ENCODE measurements at places on chromosomes 3 and 15.

GRCh38 chr3:15579051-15579450, 22.3 kb downstream of the HACL1 start:
- no peak for DNase-seq

- DNase-seq, result no peak
These were observed 8.9 kb downstream of the GPR149 start for GRCh38 chr3:154421083-154421482.

- peak; percentile 8 for DNase-seq
These were observed 148.9 kb upstream of the GBE1 start for GRCh38 chr3:81910244-81910852.

DNA sequence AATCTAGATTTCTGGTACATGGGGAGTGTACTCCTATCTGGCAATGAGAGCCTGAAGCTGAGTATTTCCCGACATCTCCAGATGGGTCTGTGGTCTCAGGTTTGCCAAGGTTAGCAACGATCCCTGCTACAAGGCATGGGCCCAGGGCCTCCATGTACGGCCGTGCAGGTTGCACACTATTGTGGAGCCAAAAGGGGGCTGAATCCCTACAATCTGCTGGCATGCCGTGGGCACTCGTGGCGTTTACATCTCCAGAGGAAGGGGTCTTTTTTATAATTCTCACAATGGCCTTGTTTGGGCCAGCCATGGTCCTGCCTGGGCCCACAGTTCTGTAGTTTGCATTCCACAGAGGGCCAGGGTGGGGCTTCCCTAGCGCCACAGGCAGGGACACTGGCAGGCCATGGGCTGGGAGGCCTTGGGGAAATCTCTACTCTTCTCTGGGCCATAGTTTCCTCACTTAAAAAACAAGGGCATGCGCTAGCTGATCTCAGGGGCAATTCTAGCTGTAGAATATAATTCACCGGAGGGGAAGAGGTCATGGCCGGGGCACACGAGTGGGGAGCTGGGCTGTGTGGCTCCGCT, 68.9 kb upstream of the TLE3 start:
- DNase-seq, result no peak

GRCh38 chr3:183378951-183379350, 49.5 kb downstream of the MCF2L2 start:
- DNase-seq, result no peak

GRCh38 chr3:37519661-37520060, 342.0 kb upstream of the CTDSPL start:
- DNase-seq, result no peak

DNA sequence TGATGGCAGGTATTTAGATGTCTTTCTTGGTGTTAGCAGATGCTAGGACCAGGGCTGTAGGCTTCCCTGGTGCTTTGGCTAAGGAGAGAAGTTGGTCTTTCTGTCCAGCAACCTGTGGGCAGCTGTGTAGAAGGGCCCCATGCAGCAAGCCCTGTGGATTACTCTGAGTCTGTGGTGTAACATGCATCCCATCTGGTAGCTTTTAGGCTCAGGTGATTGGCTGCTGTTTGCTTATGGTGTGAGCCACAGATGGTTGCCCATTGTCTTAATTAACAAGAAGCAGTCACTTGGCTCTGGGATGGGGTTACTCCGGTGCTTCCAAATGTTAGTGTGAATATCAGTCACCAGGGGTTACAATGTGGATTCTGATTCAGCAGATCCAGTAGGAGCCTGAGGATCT, 368.6 kb upstream of the C2CD4B start:
- DNase-seq, result no peak

- DNase-seq, result no peak
These were observed 156.1 kb upstream of the CGNL1 start for GRCh38 chr15:57220205-57220604.

DNA sequence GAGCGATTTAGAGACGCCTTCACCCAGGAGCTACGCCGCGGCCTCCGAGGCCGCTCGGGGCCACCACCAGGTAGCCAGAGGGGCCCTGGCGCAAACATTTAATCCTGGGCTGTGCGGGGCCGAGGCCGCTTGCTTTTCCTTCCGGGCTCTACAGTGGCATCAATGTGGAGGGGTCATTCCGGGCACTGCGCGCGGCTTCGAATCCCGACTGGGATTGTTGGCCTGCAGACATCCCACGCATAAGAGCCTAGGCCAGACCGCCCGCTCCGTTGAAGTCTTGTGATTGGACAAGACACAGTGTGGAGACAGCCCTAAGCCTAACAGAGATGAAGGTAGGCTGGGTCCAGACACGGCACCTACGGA, 568 bp upstream of the NCBP2 start:
- DNase-seq, result no peak

DNA sequence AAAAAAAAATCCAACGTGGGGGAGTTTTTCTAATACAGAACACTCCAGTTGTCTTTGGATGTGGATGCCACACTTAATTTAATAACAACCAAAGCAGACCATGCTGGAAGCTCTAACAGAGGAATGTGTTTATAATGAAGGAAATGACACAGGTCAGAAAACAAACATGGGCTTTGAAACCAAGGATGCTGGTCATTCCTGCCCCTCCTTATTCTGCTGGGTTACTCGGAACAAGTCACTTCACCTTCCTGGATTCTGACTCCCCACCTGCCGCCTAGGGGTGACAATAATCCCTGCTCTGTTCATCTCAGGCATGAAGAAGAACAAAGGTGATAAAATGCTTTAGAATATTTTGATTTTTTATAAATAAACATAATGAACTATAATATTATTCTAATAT, 240.9 kb upstream of the ADAMTS9 start:
- no peak for DNase-seq

DNA sequence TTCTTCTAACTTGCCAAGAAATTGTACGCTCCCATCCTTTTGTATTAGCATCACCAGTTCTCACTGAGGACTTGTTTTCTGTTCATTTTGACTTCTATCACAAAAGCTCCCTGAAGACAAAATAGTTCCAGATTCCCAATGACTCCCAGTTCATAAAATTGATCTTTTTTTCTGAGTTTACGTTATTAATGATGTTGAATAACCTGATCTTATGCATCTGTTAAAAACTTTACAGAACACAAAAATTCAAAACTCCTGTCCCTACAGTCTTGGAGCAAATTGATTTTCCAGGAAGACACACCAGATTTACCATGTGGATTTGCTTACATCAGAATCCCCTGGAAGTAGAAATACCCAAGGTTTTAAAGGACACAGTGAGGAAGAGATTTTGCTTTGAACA, 8.3 kb upstream of the KCNMB2 start:
- no peak for DNase-seq

DNA sequence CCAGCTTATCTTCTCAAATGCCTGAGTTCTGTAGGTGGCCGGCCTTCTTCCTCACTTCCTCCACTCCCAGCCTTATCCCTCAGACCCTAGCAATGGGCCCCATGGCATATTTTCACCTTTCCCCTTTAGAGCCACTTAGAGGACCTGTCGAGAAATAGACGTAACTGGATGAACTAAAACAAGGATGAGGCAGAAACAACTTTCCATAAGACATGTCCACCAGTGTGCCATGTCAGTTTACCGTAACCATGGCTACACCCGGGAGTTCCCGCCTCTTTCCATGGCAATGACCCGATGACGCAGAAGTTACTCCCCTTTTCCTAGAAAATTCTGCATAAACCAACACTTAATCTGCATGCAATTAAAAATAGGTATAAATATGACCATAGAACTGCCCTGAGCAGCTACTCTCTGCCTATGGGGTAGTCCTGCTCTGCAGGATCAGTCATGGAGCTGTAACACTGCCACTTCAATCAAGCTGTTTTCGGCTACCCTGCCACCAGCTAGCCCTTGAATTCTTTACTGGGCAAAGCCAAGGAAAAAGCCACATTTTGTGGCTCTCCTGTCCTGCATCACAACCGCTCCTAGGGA, 55.1 kb upstream of the ZBTB38 start:
- no peak for DNase-seq

- no peak for DNase-seq
These were observed 60.6 kb upstream of the STAC start for GRCh38 chr3:36319680-36320079.

GRCh38 chr3:153547970-153548369, 385.9 kb downstream of the RAP2B start:
- no peak for DNase-seq

GRCh38 chr15:56205061-56205876, 38.4 kb downstream of the RFX7 start:
- DNase-seq, result no peak

GRCh38 chr15:40006003-40006402, 33.0 kb downstream of the SRP14 start:
- no peak for DNase-seq

DNA sequence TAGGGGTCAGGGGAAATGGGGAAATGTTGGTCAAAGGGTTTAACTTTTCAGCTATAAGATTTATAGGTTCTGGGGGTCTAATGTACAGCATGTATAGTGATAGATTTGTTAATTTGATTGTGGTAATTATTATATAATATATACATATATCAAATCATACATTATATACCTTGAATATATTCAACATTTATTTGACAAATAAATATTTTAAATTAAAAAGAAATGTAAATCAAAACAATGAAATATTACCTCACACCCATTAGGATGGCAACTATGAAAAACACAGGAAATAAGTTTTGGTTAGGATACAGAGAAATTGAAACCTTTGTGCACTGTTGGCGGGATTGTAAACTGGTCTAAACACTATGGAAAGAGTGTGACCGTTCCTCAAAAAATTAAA, 85.0 kb upstream of the SLCO2A1 start:
- DNase-seq, result no peak

DNA sequence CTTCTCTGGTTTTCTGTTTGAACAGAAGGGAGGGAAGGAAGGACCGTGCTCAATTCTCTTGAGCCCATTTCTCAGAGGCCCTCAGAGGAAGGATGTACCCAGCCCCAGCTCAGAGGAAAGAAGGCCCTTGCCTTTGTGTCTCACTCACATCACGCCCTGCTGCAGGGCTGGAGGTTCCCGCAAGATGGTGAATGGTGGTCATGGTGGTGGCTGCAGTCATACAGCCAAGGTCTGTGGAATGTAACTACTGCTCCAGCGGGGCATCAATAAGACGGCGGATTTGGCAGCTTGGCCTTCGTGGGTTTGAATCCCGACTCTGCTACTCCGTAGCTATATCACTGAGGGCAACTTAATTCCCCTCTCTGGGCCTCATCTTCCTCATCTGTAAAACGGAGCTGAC, 62.9 kb downstream of the SLC6A1 start:
- no peak for DNase-seq

DNA sequence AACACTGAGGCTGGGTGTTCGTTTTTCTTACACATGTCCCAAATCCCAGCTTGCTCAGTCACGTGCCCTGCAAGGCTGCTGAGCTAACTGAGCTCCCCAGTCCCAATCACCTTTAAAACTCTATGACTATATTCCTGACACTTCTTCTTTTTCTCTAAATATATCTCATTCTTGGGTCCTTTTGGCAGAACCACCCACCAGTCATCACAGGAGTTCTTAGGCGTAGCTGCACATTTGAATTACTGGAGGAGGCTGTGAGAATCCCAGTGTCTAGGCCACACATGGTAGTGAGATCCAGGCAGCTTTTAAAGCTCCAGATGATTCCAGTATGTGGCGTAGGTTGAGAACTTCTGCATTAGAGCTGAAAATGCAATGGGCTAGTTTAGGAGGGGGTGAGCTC, 66.3 kb downstream of the ST8SIA2 start:
- DNase-seq, result no peak

DNA sequence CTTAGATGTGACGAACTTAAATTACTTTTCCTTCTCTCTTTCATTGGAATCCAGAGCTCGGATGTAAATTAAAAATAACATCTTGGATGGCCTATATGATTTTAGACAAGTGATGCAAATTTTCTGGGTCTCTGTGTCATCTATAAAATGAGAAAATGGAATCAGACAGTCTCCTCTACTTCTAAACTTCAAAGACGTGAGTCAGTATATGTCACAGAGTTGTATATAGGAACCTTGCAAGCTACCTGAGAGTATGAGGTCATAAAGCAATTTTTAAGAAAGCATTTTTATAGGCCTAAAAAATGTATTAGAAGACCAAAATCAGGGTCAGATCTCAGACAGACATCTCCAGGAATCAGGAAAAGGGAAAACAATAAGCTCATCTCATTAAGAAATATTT, 128.3 kb downstream of the TBL1XR1 start:
- DNase-seq, result no peak

- DNase-seq, result no peak
These were observed 220.8 kb upstream of the TPRG1 start for GRCh38 chr3:188950832-188951489.

DNA sequence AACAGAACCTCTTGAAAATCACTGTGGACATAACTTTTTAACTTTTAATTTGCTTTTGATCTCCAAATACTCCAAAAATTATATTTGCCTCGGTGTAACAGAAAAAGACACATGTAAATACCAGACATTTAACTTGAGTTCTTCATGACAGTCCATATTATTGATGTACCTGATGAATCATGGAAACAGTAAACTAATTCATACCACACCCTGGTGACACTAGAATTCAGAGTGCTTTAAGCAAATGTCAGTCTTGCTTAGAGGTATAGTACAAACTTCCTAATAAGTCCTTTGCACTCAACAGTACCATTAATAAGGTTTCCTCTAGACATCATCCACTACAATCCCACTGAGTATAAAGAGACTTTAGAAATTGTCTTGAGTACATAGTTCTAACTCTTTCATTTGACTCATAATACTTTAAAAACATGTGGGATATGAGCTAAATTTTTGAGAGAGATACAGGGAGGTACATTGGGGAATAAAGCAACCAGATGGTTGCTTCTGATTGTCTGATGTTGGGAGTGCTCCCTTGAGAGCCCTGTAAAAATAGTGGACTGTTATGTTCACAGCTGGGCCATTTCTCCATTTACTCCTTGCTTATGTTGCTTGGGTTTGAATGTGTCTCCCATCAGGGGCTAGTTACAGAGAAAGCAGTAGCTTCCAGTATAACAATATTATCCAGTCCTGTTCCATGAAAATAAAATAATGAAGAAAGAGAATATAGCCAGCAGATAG, 175.7 kb downstream of the ALCAM start:
- no peak for DNase-seq

GRCh38 chr15:70275461-70276138, 177.9 kb upstream of the TLE3 start:
- DNase-seq, result no peak

DNA sequence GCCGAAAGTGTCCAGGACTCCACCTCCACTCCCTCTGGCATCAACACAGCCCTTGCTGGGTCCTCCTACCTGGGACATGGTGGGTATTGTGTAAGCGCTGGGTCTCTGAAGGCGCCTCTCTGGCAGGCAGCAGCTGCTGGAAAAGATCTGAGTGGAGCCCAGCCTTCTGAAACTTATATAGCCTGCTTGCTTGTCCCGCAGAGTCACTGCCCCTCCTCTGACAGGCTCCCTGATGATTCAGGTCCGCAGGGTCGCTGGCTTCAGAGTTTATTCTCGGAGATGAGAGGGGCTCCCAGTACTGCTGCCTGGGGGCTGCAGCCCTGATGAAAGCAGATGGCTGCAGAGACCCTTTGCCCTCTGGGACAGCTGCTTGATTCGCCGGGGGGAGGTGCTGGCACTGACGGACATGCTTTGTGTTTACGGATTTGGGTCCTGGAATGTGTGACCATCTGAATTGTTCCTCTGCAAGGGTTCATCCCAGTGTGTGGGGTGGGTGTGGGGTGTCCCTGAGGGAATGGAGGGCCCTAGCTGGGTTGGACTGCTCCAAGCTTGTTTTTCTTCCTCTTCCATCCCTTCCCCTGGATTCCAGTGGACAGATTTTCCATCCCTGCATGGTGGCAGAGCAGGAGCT, at the start of gene MUSTN1:
Gene MUSTN1, minus strand, starts transcription at position 149 of the 631 bp plus-strand sequence. Its CDS starts 71 bp downstream, at position 78.
- DNase-seq, result no peak
